ENCODE measurements at places on chromosomes 5 and 9. TPM values are rescaled to one million over a fixed set of nuclear protein-coding genes. Genes with fewer than 3 reads are reported as not detected.

OR1Q1 gene
- polyA plus RNA-seq = not detected

DOCK8 gene
- 13.7 TPM for polyA plus RNA-seq

CTSV gene
- polyA plus RNA-seq = 36.3 TPM

TSSK1B gene
- polyA plus RNA-seq = not detected

COL23A1 gene
- 13.4 TPM for polyA plus RNA-seq

DBN1 gene
- 180 TPM for polyA plus RNA-seq

MYOZ3 gene
- polyA plus RNA-seq = 5.7 TPM

GLRA1 gene
- not detected for polyA plus RNA-seq

ANKRD33B gene
- 1.5 TPM for polyA plus RNA-seq

MARCOL gene
- not detected for polyA plus RNA-seq

PRSS3 gene
- polyA plus RNA-seq = 0.96 TPM

NOXA1 gene
- polyA plus RNA-seq = 10.9 TPM

LURAP1L gene
- 22.6 TPM for polyA plus RNA-seq

PCDHGB4 gene
- 5.1 TPM for polyA plus RNA-seq

PCDHA10 gene
- polyA plus RNA-seq = 0.56 TPM

PDE8B gene
- 5.2 TPM for polyA plus RNA-seq

DNAJC25 gene
- 16.2 TPM for polyA plus RNA-seq

FBLL1 gene
- 1.1 TPM for polyA plus RNA-seq

SPATA31A3 gene
- not detected for polyA plus RNA-seq

MSMP gene
- polyA plus RNA-seq = not detected

HARS1 gene
- 55.2 TPM for polyA plus RNA-seq

CLTB gene
- 46.9 TPM for polyA plus RNA-seq

ANKRD20A1 gene
- polyA plus RNA-seq = 0.81 TPM

SEMA6A gene
- 56.2 TPM for polyA plus RNA-seq

RNF224 gene
- 15.5 TPM for polyA plus RNA-seq

MGAT4B gene
- polyA plus RNA-seq = 176 TPM

Measured in left renal pelvis (tissue), 4 donors.